ENCODE measurements at places on chromosomes 2 and 18.

- DNase-seq, result peak; percentile 22
These were observed 26.7 kb downstream of the POLR1A start for GRCh38 chr2:86078774-86079545.

GRCh38 chr2:148042219-148042618 is 21.3 kb downstream of the MBD5 start:
- no peak for DNase-seq

DNA sequence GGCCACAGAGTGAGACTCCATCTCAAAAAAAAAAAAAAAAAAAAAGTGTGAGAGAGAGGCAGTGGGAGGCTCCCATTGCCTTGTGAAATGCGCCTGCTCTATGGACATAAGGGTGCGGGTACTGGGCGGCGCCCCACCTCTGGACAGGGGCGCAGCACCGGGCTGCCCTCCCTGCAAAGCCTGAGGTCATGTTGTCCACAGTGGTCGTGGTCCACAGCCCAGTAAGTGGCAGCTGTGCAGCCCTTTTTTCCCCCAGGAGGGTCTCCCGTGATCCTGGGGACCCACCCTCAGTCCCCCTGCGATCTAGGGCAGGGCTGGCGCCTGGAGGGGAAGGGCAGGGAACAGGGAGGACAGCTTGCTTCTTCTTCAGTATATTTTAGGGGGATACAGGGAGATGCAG is 37.8 kb downstream of the LPIN1 start:
- no peak for DNase-seq

DNA sequence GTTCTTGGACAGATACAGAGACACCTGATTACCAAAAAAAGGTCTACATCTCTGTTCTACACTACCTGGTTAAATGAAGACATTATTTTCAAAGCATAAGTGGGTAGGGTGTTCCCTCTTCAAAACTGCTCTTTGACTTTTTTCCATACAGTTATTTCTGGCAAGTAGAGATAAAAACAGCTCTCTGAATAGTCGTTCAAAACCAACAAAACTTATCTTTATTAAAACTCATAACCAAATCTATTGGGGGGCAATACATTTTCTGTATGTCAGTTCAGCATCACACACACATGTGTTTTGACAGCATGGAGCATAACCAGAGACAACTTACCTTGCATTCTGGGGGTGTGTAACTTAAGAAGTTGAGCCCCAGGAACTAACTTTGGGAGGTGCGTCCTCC is 149.0 kb upstream of the EPC2 start:
- no peak for DNase-seq

- no peak for DNase-seq
These were observed 251.6 kb upstream of the APCDD1 start for GRCh38 chr18:10202845-10203321.

GRCh38 chr2:132419235-132419634 is 2.6 kb downstream of the GPR39 start:
- DNase-seq, result no peak

DNA sequence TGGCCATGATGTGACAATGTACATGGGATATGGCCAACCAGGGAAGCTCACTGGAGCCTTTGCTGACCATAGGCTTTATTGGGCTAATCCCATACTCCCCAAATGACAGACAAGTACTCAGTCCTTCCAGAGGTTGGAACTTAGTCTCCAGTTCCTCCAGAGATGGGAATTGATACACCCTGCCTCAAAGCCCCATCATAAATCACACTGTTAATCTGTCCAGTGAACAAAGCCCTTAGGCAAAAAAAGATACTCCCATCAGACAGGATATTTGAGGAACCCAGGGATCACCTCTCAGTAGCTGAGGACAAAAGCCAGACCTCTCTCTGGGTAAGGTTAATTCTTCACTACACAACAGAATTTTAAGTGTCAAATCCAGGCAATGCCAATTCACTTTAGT is 247.5 kb upstream of the CDH20 start:
- no peak for DNase-seq

GRCh38 chr2:188134241-188134640 is 157.4 kb upstream of the GULP1 start:
- no peak for DNase-seq

DNA sequence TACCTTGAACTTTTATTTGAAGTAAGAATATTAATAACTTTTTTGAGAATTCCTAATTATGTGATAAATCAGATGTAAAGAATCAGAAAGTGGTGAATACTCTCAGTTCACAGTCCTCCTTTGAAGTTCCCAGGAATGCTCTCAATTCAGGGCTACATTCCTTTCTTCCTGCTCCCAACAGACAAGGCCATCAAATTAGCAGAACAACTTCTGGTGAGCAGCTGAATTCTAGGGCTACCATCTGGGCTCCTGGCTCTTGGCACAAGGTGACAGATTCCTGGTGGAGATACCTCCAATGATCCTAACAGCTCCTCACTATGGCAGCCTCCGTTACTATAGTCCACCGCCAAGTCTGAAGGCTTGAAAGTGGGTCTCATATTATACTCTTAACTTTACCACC is 37.8 kb upstream of the OLA1 start:
- no peak for DNase-seq

DNA sequence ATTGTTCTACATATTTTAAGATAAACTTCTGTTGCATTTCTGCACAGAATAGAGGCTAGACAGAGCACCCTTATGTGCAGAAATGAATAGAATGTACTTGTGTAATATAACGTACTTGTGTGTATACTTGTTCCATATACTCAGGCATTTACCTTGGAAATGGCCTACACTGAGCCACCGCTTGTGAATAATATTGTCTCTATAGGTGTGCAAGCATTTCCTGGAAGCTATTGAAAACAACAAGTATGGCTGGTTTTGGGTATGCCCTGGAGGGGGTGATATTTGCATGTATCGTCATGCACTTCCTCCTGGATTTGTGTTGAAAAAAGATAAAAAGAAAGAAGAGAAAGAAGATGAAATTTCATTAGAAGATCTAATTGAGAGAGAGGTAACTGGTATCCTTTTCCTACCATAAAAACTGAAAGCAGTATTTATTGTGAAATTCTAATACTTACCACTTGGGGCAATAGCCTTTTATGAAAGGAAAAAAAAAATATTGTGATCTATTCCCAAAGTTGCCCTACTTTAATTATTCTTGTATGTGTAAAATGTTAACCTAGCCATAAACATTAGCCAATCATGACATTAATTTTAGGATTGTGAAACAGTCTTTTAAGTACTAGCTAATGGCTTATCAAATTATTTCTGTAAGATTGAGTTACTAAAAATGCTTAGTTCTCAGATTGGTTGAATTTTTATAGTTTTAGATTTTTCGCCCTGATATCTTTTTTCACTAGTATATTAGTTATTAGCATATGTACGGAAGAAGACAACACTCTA is 18.0 kb downstream of the ZC3H15 start:
- no peak for DNase-seq

- no peak for DNase-seq
These were observed 151.6 kb downstream of the DTNB start for GRCh38 chr2:25521665-25522387.

GRCh38 chr2:96964221-96964905 is 22.0 kb downstream of the FAM178B start:
- no peak for DNase-seq

GRCh38 chr18:73124175-73124574 is 256.4 kb upstream of the NETO1 start:
- DNase-seq, result no peak

DNA sequence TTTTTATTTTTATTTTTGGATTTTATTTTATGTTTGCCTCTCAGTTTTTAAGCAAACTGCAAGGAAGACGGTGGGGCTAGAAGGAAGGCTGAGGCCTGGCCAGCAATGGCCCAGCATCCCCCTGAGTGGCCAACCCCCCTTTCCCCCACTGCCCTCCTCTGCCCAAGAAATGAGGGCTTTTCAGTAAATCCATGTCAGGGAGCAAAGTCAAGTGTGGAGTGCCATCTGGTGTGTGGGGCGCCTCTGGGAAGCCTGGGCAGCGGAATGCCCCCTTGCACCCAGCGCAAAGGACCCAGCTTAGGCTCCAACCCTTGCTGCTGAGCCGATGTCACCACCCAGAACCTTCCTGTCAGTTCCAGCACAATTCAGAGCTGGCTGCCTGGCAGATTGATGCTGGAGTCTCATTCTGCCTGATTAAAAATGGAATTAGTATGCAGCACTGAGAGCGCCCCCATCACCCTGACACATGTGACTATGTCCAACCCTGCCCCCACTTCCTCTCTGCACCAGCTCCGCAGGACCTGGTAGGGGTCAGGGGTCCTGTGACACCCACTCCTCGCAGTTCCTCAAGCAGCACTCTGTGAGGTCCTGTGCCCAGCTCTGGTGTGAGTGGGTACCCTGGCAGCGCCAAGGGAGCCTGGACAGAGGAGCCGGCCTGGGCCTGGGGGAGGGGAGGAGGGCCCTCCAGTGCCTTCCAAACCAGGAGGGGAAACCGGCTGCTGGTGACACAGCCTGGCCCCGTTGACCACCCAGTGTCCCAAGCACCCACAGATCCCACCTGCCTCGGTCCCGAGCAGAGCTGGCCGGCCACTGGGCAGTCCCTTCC is 9.2 kb upstream of the ALPP start:
- no peak for DNase-seq

GRCh38 chr2:229104974-229105387 is 166.1 kb downstream of the PID1 start:
- no peak for DNase-seq

DNA sequence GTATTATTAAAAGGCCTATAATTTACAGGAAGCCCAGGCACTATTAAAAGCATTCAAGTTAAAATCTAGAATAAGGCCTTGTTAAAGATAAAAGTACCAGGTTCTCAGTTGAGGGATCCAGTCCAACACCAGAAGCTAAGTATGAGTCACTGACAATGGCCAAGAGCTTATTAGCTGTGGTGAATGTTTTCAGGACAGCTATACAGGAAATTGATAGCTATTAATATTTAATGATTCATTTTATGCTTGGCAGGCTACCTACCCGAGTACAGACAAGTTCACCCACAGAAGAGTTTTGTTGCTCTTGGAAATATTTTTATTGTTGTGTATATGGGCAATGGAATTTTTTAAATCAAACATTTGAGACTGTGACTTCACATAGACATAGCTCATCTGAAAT is 729.6 kb upstream of the ZNF804A start:
- DNase-seq, result no peak

DNA sequence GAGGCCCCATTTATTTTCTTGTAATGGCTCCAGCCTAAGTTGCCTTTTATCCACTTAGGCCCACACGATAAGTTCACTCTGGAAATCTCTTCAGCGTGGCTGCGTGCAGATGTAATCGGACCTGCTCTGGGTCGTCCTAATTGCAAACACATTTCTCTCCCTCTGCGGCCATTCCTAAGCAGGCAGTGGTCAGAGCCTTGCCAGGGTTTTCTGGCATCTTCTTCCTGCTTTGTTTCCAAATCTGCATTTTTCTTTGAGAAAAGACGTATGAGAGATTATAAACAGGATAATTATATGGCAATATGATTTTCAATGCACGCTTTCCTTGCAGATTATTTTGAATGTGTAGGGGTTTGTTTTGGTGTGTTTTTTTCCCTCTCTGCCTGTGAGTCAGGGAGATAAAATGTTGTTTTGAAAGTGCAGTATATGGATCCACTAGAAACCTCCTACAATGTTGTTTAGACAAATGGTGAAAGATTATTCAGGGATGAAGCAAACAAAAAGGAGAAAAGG is 239.4 kb upstream of the TANK start:
- no peak for DNase-seq

GRCh38 chr2:174492963-174493431 is 6.2 kb upstream of the GPR155 start:
- DNase-seq, result peak; percentile 44

- no peak for DNase-seq
These were observed 46.6 kb downstream of the THUMPD2 start for GRCh38 chr2:39732482-39732881.

- DNase-seq, result no peak
These were observed 560.2 kb downstream of the LRP1B start for GRCh38 chr2:141570474-141571131.

GRCh38 chr18:8635087-8635486 is 25.9 kb downstream of the RAB12 start:
- DNase-seq, result no peak

- no peak for DNase-seq
These were observed 57.4 kb downstream of the RHBDD1 start for GRCh38 chr2:226893216-226893615.

DNA sequence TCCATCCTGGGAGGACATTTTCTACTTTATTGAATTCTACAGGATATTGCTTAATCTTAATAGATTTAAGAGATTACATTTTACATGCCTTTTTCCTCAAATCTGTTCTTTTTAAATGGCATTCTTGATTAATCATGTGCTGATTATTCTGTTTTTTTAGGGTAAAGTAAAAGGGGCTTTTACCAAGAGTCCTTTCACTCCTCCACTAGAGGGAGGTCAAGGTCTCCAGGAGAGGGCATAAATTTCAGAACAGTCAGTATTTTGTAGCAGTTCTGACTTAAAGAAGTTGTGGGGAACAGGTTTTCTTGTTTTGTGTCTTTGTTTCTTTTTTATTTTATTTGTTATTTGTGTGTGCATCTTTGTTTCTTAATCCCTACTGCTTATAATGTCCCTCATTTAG is 25.4 kb downstream of the WDR75 start:
- DNase-seq, result no peak

- DNase-seq, result no peak
These were observed 56.8 kb downstream of the ATF2 start for GRCh38 chr2:175111200-175111657.

DNA sequence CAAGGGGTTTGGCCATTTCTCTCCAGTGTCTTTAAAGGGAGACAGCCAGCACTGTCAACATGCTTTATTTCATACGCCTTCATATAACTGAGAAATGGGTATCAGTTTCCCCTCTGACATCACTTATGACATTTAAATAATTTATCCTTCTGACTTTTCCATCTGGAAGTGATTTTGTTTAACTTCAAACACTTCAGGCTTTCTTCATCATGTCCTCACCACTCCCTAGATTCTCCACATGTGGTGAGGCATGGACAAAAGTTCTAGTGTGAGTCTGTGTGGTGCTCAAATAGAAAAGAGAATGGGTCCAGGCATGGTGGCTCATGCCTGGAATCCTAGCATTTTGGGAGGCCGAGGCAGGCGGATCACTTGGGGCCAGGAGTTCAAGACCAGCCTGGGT is 158.6 kb downstream of the TXNL1 start:
- DNase-seq, result no peak

DNA sequence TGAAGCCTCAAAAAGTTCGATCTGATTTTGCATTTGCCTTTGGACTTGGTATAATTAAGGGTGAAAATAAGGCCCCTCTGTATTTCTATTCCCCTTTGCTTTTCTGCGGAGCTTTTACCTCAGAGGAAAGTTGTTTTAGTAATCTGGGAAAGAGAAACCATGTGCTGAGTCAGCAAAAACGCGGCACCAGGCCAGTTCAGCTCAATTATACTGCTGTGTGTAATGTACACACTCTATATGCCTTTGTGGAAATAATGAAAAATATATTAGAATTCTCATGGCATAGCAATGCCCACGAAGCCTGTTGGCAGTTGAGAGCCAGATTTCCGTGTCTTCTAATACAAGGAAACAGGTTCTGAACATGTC is 161.9 kb upstream of the SIX2 start:
- DNase-seq, result no peak

- DNase-seq, result no peak
These were observed 3.0 kb downstream of the CNNM4 start for GRCh38 chr2:96763511-96764252.

Measured in NK-92 treated with Interleukin-12 subunit alpha and Interleukin-12 subunit beta, amount 100 ng/mL, for 24 hours (cell line).